ENCODE measurements at places on chromosomes 6 and 20. TPM values are rescaled to one million over a fixed set of nuclear protein-coding genes. Genes with fewer than 3 reads are reported as not detected.

Gene PACSIN1
- total RNA-seq, result not detected

DNA sequence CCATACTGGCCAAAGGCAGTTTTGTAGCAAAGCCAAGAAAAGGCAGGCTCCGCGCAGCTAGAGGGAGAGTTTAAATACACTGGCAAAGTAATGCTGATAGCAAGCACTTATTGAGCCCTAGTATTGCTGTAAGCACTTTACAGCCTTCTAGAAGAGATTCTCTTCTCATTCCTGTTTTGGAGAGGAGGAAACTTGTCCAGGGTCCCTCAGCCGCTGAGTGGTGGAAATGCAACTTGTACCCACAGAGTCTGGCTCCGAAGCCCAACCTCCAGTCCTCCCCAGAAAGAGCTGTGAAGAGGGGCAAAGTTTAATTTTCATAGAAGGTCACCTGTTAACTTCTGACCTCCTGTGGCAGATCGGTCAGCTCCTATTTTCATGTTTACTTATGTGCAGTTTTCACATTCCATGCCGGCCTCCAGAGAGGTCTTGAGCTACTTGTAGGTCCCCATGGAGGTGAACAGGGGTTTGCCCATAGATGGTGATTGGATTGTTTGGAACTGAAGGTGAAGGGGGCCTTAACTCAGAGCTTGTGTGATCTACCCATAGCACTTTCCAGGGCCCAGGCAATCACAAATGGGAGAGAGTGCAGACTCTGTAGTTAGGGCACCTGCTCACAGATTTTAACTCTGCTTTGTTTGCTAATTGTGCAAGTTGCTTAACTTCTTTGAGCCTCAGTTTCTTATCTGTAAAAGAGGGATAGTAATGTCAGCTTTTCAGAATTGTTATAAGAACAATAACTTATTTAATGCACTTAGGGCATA is 70.7 kb downstream of the LYRM2 start:
- no peak for DNase-seq

- DNase-seq, result no peak
Observed at GRCh38 chr6:16578695-16579285, 182.5 kb downstream of the ATXN1 start.

DNA sequence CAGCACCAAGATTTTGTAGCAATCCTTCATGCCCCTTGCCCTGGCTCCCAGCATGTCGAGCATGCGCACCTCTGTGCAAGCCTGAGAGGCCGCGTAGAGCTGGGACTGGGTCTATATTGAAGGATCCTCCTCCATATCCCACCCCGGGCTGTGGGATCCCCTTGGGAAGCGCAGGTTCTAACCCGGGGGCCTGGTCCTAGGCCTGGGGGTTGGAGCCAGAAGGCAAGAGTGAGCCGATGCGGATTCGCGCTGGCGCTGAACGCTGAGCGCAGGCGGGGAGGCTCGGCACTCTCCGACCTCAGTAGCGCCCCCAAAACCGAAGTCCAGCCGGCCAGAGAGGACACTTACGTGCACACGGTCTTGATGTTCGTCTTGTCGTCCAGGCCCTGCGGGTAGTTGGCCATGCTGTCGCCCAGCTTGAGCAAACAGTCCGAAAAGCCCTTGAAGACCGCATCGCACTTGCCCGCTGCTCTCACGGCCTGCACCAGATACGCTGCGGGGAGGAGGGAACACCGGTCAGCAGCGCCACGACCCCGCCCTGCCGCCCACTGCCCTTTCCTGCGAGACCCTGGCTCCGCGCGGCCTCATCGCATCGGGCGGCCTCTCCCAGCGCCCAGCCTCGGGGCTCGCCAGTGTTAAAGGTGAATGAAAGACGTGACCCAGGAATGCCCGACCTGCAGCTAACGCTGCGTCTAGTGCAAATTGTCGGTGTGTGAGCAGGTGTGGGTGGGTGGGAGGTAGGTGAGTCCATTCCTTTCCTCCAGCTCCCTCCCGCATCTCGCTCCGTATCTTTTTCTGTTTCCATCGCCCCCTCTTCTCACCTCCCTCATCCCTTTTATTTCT is 4.5 kb downstream of the NRN1 start:
- DNase-seq, result no peak

Gene NKX2-2
- not detected for total RNA-seq

Gene BTN1A1
- not detected for total RNA-seq

- DNase-seq, result no peak
Observed at GRCh38 chr6:103107985-103108384, 1714.5 kb downstream of the GRIK2 start.

DNA sequence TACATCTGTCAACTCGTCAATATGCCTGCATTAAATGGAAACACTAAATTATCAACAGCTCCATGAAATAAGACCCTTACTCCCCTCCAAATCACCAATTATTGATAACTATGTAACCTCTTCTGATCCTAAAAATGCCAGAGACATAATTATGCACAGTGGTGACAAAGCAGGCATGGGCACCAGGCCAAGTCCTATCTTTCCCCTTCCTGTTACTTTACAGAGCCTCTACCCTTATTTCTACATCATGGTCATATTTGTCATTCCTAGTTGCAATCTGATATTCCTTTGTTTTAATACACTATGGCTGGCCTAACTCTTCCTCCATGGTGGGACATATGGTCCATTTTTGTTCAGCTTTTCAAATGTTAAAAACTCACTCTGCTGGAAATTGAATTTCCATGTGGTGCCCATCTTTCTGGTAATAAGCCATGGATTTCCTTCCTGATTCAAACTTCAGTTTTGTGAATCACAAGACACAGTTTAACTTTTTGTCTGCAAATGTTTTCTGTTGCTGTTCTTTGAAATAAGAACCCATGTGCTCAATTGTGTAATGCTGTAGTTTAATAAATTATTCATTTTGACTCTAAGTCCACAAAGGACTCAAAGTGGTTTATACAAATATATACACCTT is 41.8 kb upstream of the ARFGEF2 start:
- no peak for DNase-seq

Gene CAGE1
- total RNA-seq, result not detected

- DNase-seq, result no peak
Observed at GRCh38 chr6:15232836-15233510, 12.9 kb upstream of the JARID2 start.

DNA sequence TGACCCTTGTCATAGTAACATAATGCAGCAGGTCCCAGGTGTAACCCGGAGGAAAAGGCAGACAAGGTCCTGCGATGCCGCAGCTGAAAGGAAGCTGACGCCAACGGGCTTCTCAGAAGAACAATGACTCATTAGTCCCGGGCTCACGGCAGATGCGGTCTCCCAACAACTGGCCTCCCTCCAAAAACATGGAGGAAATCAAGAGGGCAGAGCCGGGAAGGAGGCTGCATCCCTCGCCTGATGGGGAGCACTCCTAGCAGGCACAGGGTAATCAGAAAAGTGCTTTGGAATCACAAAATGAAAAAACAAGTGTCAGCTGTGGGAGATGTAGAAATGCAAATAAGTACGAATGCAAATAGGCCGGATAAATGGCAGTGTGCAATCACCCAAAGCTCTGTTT is 165.2 kb upstream of the AGPAT4 start:
- no peak for DNase-seq

GRCh38 chr6:158516098-158516497 is 43.8 kb upstream of the TMEM181 start:
- DNase-seq, result no peak

Gene ANGPT4
- not detected for total RNA-seq

DNA sequence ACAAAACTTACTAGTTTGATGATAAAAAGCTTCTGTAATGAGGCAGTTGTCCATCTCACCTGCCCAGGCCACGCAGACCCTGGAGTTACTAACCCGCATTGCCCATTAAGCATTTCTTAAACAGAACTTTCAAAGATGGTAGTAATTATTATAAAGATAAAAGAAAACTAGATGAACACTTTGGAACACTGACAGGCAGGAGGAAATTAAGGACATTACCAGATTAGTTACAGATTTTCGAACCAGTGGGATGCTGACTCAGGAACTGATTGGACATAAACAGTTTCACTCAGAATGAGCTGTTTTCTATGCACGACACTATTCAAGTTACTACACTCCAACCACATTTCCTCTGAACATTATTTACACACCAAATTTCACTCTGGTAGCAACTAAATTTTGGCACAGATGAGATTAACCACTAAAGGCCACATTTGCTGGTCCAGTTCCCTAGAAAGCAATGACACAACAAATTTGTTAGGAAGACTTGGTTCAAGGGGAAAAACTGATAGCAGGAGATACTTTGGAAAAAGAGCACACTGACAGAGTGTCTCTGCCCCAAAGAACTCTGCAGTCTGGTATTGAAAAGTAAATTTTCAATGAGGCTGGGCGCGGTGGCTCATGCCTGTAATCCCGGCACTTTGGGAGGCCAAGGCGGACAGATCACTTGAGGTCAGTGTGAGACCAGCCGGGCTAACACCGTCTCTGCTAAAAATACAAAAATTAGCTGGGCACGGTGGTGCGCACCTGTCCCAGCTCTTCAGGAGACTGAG is 3.0 kb downstream of the ROMO1 start:
- no peak for DNase-seq

- no peak for DNase-seq
Observed at GRCh38 chr6:165990216-165990615, 177.4 kb downstream of the TBXT start.

Gene KIF13A
- total RNA-seq, result 57.5 TPM

GRCh38 chr6:26029570-26029856 is 57.7 kb upstream of the HFE start:
- DNase-seq, result no peak

- no peak for DNase-seq
Observed at GRCh38 chr6:160398674-160399271, 50.6 kb downstream of the SLC22A3 start.

DNA sequence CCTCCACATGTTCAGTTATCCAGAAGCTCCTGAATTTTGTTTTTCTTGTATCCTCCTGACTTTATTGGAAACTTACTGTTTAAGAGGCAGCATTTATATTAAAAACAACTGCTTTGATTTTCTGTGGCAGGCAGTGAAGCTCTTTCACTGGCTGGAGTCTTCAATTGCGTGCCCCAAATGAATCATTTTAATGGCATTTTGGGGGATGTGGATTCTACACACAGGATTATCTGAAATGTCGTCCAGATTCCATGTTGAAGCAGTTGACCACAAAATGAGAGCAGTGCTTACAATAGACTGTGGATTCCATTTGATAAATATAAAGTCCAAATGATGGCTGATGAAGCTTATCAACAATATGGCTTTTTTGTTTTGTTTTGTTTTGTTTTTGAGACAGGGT is 41.0 kb upstream of the HIVEP1 start:
- no peak for DNase-seq

Gene FOXQ1
- total RNA-seq, result not detected

GRCh38 chr20:17663486-17663885 is 18.6 kb downstream of the RRBP1 start:
- DNase-seq, result no peak

GRCh38 chr6:8947900-8948299 is 512.6 kb upstream of the SLC35B3 start:
- DNase-seq, result no peak

- no peak for DNase-seq
Observed at GRCh38 chr6:40390144-40390800, 196.9 kb downstream of the LRFN2 start.

- no peak for DNase-seq
Observed at GRCh38 chr6:20481281-20481680, 53.0 kb upstream of the CDKAL1 start.

Gene ELMO2
- 38.8 TPM for total RNA-seq

DNA sequence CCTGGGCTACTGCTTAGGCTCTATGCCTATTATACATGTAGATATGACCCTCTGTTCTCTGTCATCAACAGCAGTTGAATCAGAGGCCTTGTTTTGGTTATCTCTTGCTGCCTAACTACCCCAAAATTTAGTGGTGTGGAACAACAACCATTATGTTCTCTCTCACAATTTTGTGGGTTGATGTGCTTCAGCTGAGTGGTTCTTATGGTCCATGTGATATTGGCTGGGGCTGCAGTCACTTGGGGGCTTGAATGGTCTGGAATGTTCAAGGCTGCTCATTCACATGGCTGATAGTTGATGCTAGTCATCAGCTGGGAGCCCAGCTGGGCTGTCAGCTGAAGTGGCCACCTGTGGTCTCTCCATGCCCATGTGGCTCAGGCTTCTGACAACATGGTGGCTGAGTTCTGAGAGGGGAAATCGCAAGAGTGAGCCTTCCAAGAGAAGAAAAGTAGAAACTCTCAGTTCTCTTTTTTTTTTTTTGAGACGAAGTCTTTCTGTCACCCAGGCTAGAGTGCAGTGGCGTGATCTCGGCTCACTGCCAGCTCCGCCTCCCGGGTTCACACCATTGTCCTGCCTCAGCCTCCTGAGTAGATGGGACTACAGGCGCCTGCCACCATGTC is 47.8 kb downstream of the SHLD1 start:
- no peak for DNase-seq

- no peak for DNase-seq
Observed at GRCh38 chr20:25050082-25050481, 7.9 kb downstream of the ACSS1 start.

- no peak for DNase-seq
Observed at GRCh38 chr20:10356628-10357027, 77.4 kb downstream of the MKKS start.

DNA sequence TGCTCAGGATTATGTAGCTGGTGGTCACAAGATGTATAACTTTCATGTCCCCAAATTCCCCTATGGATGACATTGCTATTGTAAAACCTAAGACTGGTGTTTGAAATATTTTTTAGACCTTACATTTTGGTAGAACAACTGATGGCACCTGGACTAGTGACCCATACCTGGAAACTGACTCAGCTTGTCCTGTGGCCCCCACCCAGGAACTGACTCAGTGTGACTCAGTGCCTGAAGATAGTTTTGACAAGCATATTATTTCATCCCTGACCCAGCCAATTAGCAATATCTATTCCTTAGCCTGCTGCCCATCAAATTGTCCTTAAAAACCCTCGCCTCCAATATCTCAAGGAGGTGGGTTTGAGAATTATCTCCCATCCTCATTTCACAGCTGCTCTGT is 90.9 kb upstream of the GRIK2 start:
- no peak for DNase-seq

Gene SYCP2L
- total RNA-seq, result 0.29 TPM

GRCh38 chr20:33773412-33774089 is 37.6 kb upstream of the CHMP4B start:
- no peak for DNase-seq

DNA sequence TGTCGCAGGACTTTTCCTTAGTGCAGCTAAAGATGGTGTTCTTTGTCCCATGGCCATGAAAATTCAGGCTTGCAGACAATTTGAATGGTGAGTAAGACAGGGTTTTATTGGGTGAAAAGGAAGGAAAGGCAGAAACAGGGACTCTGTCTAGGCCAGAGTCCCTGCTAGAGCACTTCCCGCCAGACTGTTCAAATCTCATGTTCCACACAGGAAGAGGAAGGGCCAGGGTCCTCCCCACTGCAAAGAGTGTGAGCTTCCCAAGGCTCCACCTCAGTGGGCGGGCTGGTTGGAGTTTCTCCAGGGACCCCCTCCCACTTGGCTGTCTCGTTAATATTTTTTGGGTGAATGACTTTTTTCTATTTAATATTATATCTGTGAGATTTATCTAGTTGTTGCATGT is 29.0 kb downstream of the COL19A1 start:
- no peak for DNase-seq

GRCh38 chr6:106087548-106088325 is 1.6 kb downstream of the PRDM1 start:
- DNase-seq, result no peak

Gene TTLL9
- 0.29 TPM for total RNA-seq

Measured in glomerular endothelial cell (primary cell).